ENCODE measurements at places on chromosomes 6 and 20. TPM values are rescaled to one million over a fixed set of nuclear protein-coding genes. Genes with fewer than 3 reads are reported as not detected.

The PTK7 gene
- total RNA-seq = 126 TPM

The PGBD1 gene
- 10.1 TPM for total RNA-seq

The TSBP1 gene
- not detected for total RNA-seq

The LGSN gene
- 0.13 TPM for total RNA-seq

DNA sequence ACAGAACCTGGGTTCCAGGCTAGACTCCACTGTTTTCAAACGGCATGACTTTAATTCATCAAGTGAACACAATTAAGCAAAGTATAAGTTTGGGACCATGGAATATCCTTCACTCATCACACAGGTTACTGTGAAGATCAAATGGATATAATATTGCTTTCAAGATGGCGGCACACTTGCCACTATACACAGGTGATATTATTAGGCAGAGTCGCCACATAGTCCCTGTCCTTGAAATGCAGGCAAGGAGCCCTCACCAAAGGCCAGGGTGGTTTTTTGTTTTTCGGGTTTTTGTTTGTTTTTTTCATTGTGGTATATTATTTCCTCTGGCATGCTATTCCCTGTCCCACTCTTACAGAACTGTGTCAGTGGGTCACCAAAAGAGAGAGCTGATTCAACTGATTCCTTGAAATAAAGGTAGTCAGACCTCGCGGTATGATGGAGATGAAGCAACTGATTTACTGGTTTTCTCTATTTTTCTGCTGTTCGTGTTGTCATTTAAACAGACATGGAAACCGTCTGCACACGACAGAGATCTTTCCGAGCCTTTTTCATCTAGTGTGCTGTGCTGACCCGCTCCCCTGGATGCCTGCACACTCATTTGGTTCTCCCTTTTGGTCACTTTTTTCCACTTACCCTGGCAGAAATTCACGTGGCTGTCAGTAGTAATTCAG lies 29.7 kb downstream of the MYB start:
- no peak for DNase-seq
- no peaks in the 10 kb centered on the region for H3K27me3 ChIP-seq
- H3K27ac ChIP-seq = no peak overlapping the region
- peaks cover 2% of the 10 kb centered on the region for H3K4me1 ChIP-seq
- no peak overlapping the region for H3K4me3 ChIP-seq

The STAU1 gene
- total RNA-seq = 106 TPM

The MYH7B gene
- total RNA-seq = 0.42 TPM

The DNMT3B gene
- total RNA-seq = 996 TPM

GRCh38 chr6:36703982-36704381 lies 6.4 kb downstream of the RAB44 start:
- H3K4me3 ChIP-seq = no peak overlapping the region
- H3K27me3 ChIP-seq = no peaks in the 10 kb centered on the region
- H3K4me1 ChIP-seq = no peaks in the 10 kb centered on the region
- no peak for DNase-seq
- no peak overlapping the region for H3K27ac ChIP-seq
- H3K36me3 ChIP-seq = no peaks in the 10 kb centered on the region

GRCh38 chr6:41677124-41677921 lies 39.1 kb downstream of the MDFI start:
- H3K4me3 ChIP-seq = 0 out of 3 replicates have a peak overlapping the region, but pooled peaks have one; percentile 30
- DNase-seq = no peak
- H3K27me3 ChIP-seq = no peaks in the 10 kb centered on the region

The IMPG1 gene
- not detected for total RNA-seq

DNA sequence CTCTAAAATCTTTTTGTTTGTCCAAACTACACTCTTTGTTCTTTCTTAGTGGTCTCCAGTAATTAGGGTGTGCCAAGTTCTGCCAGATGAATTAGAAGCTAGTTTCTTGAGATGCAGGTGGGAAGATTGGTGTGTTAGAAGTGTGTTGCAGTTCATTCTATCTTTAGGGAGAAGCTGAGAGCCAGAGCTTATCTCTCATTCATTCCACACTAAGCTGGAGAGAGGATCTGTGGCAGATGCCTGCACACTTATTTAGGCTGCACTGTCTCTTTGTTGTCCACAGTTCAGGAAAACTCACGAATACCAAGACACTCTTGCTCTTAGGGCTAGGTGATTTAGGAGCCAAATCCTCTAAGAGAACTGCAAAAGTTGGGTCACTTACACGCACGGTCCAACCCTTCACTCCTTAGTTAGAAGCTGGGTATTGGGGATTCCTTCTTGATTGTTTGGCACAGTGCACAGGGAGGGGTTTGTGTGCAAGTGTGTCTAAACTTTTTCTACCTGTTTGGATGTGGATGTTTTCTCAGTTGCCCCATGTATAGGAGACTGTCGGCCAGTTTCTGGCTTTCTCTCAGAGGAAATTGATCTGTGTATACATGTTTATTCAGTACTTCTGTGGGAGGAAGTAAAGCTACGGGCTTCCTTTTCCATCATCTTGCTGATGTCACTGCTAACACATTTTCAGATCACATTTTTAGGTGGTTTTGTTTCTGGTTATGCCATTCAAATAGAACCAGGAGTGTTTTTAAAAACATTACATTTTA lies 49.5 kb downstream of the SMAP1 start:
- no peaks in the 10 kb centered on the region for H3K27me3 ChIP-seq
- no peaks in the 10 kb centered on the region for H3K4me1 ChIP-seq
- H3K36me3 ChIP-seq = peaks cover 29% of the 10 kb centered on the region
- no peak for DNase-seq
- H3K27ac ChIP-seq = no peak overlapping the region

- no peaks in the 10 kb centered on the region for H3K36me3 ChIP-seq
- H3K4me1 ChIP-seq = no peaks in the 10 kb centered on the region
- no peak overlapping the region for H3K27ac ChIP-seq
- H3K4me3 ChIP-seq = no peak overlapping the region
- H3K27me3 ChIP-seq = no peaks in the 10 kb centered on the region
- DNase-seq = no peak
Observed at GRCh38 chr20:54190217-54190616, 16.4 kb upstream of the CYP24A1 start.

DNA sequence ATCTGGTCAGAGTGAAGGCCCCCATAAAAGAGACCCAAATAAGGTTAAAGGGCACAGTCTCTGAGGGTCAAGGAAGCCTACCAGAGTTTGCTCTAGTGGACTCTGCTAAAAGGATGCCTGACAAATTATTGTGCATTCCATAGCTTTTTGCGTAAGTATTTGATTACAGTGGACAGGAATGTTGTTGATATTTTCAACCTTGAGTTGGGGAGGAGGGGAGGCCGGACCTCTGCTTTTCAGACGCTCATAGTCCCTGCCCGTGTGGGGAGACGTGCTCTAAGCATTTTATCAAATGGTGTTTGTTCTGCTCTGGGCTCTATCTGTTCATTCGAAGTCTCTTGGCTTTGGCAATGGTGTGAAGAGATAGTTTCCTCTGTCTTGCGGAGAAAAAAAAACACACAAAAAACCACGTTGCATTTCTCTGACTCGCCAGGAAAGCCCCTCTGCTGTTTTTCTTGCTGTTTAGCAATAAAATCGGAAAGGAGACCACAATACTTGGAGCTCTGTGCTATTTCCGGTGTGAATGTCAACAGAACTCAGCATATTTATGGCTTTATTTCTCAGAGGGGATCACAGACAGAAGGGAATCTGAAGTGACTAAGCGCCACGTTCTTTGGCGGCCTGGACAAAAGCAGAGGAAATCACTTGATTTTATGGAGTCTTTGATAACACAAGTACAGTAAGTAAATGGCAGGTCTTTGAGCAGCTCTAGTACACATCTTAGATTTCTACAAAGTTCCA lies 159.8 kb downstream of the ZFP64 start:
- no peak overlapping the region for H3K27ac ChIP-seq
- no peaks in the 10 kb centered on the region for H3K36me3 ChIP-seq
- DNase-seq = no peak
- no peaks in the 10 kb centered on the region for H3K4me1 ChIP-seq

DNA sequence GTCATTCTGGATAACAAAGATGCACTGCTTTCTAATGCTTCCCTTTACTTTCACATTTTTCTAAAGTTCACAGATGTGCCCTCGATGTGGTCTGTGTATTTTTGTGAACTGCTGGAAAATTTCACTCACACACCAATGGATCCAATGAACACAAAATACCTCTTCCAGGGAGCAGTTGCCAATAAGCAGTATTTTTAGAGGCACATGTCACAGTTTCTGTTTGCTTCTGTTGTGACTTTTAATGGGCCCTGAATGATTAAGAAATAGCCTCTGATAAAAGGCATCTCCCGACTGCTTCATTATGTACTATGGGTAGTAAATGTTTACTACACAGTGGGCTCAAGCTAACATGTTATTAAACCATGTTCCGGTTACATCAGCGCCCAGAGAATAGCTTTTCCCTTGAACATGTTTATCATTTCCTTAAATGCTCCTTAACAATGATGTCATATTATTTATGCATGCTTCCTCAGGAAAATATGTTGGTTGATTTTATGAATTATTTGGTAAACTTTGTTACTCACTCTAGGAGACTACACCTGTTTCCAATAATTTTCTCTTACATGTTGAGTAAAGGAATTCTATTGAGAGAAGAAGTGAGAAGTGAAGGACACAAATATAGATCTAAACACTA lies 188.0 kb downstream of the KCNQ5 start:
- DNase-seq = no peak
- H3K4me1 ChIP-seq = peaks cover 4% of the 10 kb centered on the region
- no peaks in the 10 kb centered on the region for H3K36me3 ChIP-seq
- no peaks in the 10 kb centered on the region for H3K27me3 ChIP-seq
- H3K27ac ChIP-seq = no peak overlapping the region

The HTR1B gene
- 0.83 TPM for total RNA-seq

DNA sequence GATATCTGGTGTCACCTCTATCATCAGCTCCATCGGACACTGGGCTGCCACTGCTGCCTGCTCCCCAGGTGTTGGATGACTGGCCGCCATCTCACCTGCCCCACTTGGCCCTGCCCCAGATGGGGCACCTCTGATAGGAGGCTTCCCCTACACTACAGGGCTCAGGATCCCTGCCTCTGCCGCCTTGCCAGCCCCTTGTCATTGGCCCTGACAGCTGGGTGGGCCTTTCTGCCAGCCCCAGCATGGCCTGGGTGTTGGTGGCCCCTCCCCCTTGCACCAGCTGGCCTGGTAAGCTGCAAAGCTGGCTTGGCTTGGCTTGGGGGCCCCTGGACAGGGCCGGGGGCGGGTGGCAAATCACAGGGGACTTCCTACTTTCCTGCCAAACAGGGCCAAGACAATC lies 10.6 kb downstream of the PACSIN1 start:
- peaks cover 8% of the 10 kb centered on the region for H3K36me3 ChIP-seq
- DNase-seq = no peak
- no peak overlapping the region for H3K27ac ChIP-seq
- H3K4me3 ChIP-seq = no peak overlapping the region
- H3K27me3 ChIP-seq = no peaks in the 10 kb centered on the region

GRCh38 chr6:149087898-149088297 lies 229.6 kb upstream of the TAB2 start:
- no peak overlapping the region for H3K27ac ChIP-seq
- no peaks in the 10 kb centered on the region for H3K27me3 ChIP-seq
- H3K4me3 ChIP-seq = no peak overlapping the region
- H3K4me1 ChIP-seq = no peaks in the 10 kb centered on the region

The SIM1 gene
- total RNA-seq = not detected

The MPIG6B gene
- total RNA-seq = not detected

- DNase-seq = no peak
- H3K4me1 ChIP-seq = no peaks in the 10 kb centered on the region
- no peaks in the 10 kb centered on the region for H3K27me3 ChIP-seq
- no peak overlapping the region for H3K4me3 ChIP-seq
- H3K36me3 ChIP-seq = peaks cover 81% of the 10 kb centered on the region
Observed at GRCh38 chr6:44110005-44110676, 17.1 kb downstream of the MRPL14 start.

GRCh38 chr6:5490501-5491069 lies 229.3 kb downstream of the FARS2 start:
- no peak overlapping the region for H3K4me3 ChIP-seq
- H3K27ac ChIP-seq = no peak overlapping the region
- no peak for DNase-seq
- no peaks in the 10 kb centered on the region for H3K4me1 ChIP-seq

The TFAP2B gene
- not detected for total RNA-seq

- no peaks in the 10 kb centered on the region for H3K27me3 ChIP-seq
- peak; percentile 76 for DNase-seq
- H3K4me3 ChIP-seq = no peak overlapping the region
- no peak overlapping the region for H3K27ac ChIP-seq
- no peaks in the 10 kb centered on the region for H3K36me3 ChIP-seq
Observed at GRCh38 chr6:105835373-105835772, 250.8 kb upstream of the PRDM1 start.

DNA sequence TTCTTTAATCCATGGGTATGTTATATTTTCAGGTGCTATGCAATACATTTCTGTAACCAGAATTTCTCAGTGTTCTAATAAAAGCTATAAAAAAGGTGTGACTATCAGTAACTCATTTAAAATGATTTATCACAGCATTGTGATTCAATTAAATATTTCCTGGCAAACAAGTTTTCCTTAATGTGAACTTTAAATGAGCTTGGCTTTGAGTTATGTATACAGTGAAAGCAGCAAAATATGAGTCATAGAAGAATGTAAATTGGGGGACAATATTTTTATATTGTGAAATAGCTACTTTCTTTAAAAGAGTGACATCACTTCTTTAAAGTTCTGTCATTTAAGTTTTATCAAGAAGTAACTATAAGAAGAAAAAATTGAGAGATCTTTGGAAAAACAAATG lies 484.9 kb upstream of the MAN1A1 start:
- H3K4me1 ChIP-seq = no peaks in the 10 kb centered on the region
- H3K27me3 ChIP-seq = no peaks in the 10 kb centered on the region
- no peak overlapping the region for H3K4me3 ChIP-seq
- no peak overlapping the region for H3K27ac ChIP-seq
- no peak for DNase-seq
- H3K36me3 ChIP-seq = no peaks in the 10 kb centered on the region

DNA sequence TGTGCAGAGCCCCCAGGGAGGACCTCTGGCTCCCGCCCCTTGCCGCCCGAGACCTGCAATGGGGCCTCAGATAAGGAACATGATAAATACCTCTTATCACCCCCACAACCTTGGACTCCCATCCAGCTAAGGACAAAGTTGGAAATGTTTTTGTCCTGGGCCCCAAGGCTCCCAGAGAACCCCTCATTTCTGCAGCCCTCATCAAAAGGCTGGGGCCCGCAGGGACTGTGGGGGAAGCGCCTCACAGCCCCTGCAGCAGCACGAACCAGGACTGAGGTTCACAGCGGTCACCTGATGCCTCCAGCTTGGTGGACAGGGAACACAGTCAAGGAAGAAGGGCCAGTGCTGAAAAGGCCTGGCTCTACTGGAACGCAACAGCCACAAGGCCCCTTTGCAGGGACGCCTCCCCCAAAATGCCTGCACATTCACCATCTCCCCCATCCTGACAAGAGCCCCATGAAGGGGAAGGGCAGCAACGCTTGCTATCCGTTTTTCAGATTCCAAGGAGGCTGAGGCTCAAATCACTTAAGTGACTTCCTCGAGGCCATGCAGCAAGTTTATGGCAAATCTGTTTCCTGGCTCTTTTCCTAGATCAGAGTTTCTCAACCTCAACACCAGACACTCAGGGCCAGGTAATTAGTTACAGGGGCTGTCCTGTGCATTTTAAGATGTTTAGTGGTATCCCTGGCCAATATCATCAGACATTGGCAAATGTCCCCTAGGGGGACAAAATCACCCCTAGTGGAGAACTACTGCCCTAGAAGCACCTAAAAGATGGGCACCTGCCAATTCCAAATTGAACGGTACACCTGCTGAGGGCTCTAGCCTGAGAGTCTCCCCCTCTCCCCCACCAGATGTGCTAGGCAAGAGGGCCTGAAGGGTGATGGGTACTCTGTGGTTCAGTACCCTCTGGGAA lies 10.6 kb downstream of the TFEB start:
- H3K36me3 ChIP-seq = no peaks in the 10 kb centered on the region
- no peak overlapping the region for H3K27ac ChIP-seq
- no peaks in the 10 kb centered on the region for H3K27me3 ChIP-seq
- DNase-seq = no peak

- H3K36me3 ChIP-seq = no peaks in the 10 kb centered on the region
- H3K4me1 ChIP-seq = no peaks in the 10 kb centered on the region
- H3K27ac ChIP-seq = no peak overlapping the region
- no peak overlapping the region for H3K4me3 ChIP-seq
- no peak for DNase-seq
Observed at GRCh38 chr6:45714006-45714730, 301.5 kb downstream of the CLIC5 start.

Measured in H9 (cell line).